Fibroblast of skin of right quadriceps (primary cell): ENCODE measurements at places on chromosomes 1 and 21.
A peak's percentile ranks its signal among the peaks of the same experiment; 100 is the strongest.

- no peak for DNase-seq
These were observed 72.4 kb downstream of the AJAP1 start for GRCh38 chr1:4726620-4727341.

- DNase-seq: no peak
These were observed 268.0 kb downstream of the TGFB2 start for GRCh38 chr1:218613105-218613504.

DNA sequence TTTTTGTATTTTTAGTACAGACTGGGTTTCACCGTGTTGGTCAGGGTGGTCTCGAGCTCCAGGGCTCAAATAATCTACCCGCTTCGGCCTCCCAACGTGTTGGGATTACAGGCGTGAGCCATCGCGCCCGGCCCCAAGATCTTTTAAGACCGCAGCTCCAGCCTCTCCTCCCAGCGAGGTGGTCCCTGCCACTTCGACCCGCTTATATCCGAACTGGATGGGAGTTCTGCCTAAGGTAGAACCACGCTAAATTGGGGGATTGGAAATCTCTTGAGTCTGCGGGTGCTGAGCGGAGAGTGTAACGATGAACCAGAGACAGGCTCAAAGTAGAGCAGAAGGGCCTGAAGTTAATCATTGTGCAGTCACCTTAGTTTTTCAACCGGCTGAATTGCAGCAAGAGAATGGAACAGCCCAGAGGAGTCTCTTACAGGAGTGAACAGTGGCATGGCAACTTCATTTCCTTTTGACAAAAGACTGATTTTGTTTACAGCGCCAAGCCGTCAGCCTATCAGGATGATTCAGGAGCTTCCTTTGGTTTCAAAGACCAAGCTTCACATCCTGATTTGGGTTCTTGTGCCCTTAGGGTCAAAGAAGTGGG is 726 bp upstream of the CYB5R1 start:
- DNase-seq: no peak

DNA sequence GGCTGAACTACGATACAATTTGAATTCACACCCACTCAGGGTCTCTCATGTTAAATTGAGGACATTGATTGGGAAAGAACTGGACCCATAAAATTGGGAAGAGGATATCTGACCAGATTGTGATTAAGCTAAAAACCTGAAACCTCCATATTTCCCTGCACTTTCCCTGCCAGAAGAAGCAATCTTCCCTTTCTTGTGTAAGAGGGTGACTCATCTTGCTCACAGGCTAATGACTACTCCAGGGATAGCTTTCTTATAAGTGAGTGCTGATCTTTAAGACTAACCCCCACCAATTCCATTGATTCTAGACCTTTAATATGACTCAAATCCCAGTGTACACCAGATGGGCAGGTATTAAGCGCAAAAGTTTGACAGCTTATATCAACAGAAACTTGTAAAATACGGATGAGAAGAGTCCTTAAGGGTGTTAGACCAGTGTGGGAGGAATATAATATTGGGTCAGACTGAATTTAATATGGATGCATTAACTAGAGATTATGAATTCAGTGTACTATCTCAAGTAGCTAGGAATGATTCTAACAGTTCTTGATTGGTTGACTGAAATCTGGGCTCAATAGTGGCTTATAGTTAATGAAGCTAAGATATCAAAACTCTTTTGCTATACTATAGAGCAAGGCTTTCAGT is 12.1 kb upstream of the SGIP1 start:
- peak; percentile 84 for DNase-seq

DNA sequence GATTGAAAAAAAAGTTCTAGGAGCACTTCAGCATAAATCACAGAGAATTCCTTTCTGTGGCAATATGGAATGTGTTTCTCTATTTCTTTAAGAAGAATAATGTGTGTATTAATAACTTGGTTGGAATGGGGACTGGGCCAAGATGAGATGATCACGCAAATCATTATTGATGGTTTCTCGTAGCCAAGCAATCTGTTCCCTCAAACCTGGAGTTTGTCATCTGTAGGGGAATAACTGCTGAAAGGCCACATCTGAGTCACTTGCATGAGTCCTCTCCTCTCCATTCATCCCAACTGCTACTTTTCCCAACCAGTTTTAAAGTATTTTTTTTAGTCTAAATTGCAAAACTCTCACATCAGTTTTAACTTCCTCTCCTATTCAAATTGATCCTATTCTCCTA is 480.4 kb downstream of the PLPP3 start:
- peak; percentile 99 for DNase-seq

DNA sequence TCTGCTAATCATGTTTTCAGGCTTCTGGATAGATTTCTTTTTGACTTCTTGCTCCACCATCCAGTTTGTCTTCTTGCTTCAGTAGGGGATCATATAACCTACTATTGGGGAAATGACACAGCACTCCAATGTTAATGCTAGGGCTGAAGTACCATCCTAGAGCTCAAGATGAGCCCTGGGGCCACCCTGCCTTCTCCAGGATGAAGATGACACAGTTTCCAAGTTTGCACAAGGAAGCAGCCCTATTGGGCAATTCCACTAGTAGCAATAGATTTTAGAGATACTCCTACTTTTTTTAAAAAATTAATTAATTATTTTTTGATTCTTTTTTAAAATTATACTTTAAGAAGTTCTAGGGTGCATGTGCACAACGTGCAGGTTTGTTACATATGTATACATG is 11.3 kb upstream of the KLF18 start:
- no peak for DNase-seq

GRCh38 chr1:212013672-212014071 is 21.7 kb downstream of the INTS7 start:
- DNase-seq: no peak

DNA sequence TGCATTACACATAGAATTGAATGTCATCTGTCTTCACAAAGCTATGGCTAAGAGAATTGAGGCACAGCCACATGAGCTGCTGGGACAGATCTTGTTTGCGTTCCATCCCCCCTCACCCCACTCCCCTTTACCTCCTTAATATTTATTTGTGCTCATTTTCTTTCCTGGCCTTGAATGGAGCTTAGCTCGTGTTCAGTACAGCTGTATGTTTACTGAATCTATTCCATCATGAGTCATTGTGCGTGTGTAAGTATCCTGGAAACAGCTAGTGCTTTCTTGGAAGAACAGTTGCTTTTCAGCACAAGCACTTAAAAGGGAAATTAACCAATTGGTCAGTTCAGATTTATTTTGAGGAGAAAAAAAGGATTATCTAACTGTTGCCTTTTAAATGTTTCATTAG is 14.7 kb downstream of the PROX1 start:
- DNase-seq: peak; percentile 14

GRCh38 chr1:223622132-223622842 is 43.2 kb downstream of the CAPN8 start:
- no peak for DNase-seq
